IMR-90 (cell line): ENCODE measurements at places on chromosomes 1 and 21. TPM values are rescaled to one million over a fixed set of nuclear protein-coding genes. Genes with fewer than 3 reads are reported as not detected.

GRCh38 chr1:54945393-54945936 is 35.0 kb upstream of the TMEM61 start:
- DNase-seq, result no peak
- no peak overlapping the region for H3K4me3 ChIP-seq
- H3K27ac ChIP-seq, result no peak overlapping the region
- H3K27me3 ChIP-seq, result no peaks in the 10 kb centered on the region; the same call in 1 of the 2 replicates
- no peaks in the 10 kb centered on the region for H3K36me3 ChIP-seq

GRCh38 chr1:20143734-20144565 is 4.8 kb downstream of the PLA2G2F start:
- H3K27me3 ChIP-seq, result peaks cover 36% of the 10 kb centered on the region
- H3K4me1 ChIP-seq, result no peaks in the 10 kb centered on the region
- DNase-seq, result no peak
- H3K27ac ChIP-seq, result no peak overlapping the region

DNA sequence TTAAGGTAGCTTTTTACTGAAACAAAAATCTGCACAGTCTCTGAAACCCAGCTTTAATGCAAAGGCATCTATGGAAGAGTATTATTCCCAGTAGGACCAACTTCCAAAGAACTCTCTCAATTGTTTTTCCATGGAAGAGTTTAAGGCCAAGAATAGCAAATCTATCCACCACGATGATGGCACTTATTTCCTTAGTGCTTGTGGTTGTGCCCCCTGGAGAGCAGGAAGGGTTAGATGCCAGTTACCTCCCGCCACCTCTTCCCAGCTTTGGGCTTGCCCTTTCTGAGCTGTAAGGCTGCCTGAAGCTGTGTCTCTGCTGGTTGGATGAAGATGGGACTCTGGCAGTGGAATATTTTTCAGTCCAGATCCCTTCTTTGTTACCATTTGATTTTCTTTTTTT is 4.8 kb upstream of the ATP1A1 start:
- H3K27me3 ChIP-seq, result peaks cover 25% of the 10 kb centered on the region
- no peak for DNase-seq
- H3K4me3 ChIP-seq, result no peak overlapping the region

- DNase-seq, result no peak
- no peak overlapping the region for H3K27ac ChIP-seq
- no peaks in the 10 kb centered on the region for H3K27me3 ChIP-seq
- no peak overlapping the region for H3K4me3 ChIP-seq
- no peaks in the 10 kb centered on the region for H3K36me3 ChIP-seq
- peaks cover 5% of the 10 kb centered on the region for H3K4me1 ChIP-seq
Measured at GRCh38 chr1:59113876-59114457, 182.9 kb upstream of the FGGY start.

- H3K27me3 ChIP-seq, result no peaks in the 10 kb centered on the region
- DNase-seq, result peak; percentile 32
- peaks cover 8% of the 10 kb centered on the region for H3K4me1 ChIP-seq
Measured at GRCh38 chr1:8706995-8707396, 110.4 kb downstream of the RERE start.

GRCh38 chr1:11080931-11081330 is 18.7 kb downstream of the EXOSC10 start:
- H3K36me3 ChIP-seq, result peaks cover 49% of the 10 kb centered on the region
- no peaks in the 10 kb centered on the region for H3K27me3 ChIP-seq
- no peak overlapping the region for H3K4me3 ChIP-seq
- no peak for DNase-seq

GRCh38 chr1:9874959-9875635 is 35.0 kb downstream of the CTNNBIP1 start:
- no peak overlapping the region for H3K27ac ChIP-seq
- H3K36me3 ChIP-seq, result peaks cover 6% of the 10 kb centered on the region; the same call in 1 of the 2 replicates
- H3K4me1 ChIP-seq, result peaks cover 5% of the 10 kb centered on the region
- no peak overlapping the region for H3K4me3 ChIP-seq
- H3K27me3 ChIP-seq, result no peaks in the 10 kb centered on the region
- peak; percentile 67 for DNase-seq

DNA sequence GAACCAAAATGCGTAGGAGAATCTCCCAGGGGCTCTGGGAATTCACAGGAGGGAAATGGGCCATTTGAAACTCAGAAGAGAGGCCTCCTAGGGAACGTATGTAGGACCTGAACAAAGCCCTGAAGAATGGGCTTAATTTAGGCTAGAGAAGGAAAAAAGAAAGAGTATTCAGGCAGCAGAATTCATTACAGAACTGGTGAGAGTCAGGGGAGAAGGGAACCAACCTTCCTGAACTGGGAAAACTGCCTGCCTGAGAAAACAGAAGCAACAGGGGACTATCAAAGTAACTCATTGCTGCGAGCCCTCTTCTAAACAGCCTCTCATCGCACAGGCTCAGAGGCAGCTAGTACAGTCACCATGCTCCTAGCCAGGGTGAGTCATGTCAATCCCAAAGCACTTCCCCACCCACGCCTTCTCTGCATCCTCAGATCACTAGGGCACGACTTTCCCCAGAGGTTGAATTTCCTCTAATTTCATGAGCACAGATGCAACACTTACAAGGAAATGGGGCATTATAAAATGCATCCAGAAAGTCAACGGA is 98.1 kb downstream of the ADSS2 start:
- H3K4me3 ChIP-seq, result no peak overlapping the region
- H3K27me3 ChIP-seq, result no peaks in the 10 kb centered on the region
- H3K36me3 ChIP-seq, result no peaks in the 10 kb centered on the region
- H3K4me1 ChIP-seq, result peaks cover 18% of the 10 kb centered on the region
- peak overlapping the region; percentile 70 for H3K27ac ChIP-seq

GRCh38 chr1:21114431-21114830 is 62.3 kb downstream of the EIF4G3 start:
- no peak overlapping the region for H3K4me3 ChIP-seq
- no peaks in the 10 kb centered on the region; the same call in none of the 2 replicates for H3K36me3 ChIP-seq
- H3K27me3 ChIP-seq, result no peaks in the 10 kb centered on the region
- no peaks in the 10 kb centered on the region for H3K4me1 ChIP-seq
- no peak for DNase-seq
- H3K27ac ChIP-seq, result no peak overlapping the region

DNA sequence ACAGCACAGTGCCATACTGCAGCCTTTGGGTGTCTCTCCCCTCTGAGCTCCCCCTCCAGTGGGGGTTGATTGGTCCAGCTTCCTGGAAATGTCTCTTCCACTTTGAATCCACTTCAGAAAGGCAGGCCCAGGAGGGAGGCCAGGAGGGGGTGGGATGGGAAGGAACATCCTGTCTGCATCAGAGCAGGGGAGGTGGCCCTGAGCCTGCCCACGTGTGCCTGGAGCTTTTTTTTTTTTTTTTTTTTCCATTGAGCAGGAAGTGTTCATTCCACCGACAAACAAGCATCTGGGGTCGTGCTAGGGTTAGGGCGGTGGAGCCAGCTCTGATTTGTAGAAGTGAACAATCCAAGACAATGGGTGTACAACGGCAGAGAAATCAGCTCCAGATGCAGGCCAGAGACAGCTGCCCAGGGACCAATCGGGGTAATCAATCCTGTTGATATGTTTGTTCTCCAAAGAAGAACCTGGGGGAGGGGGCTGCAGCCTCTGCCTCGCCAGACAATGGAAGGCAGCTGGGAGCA is 93.3 kb downstream of the SSBP3 start:
- no peak overlapping the region for H3K4me3 ChIP-seq
- H3K27me3 ChIP-seq, result no peaks in the 10 kb centered on the region

DNA sequence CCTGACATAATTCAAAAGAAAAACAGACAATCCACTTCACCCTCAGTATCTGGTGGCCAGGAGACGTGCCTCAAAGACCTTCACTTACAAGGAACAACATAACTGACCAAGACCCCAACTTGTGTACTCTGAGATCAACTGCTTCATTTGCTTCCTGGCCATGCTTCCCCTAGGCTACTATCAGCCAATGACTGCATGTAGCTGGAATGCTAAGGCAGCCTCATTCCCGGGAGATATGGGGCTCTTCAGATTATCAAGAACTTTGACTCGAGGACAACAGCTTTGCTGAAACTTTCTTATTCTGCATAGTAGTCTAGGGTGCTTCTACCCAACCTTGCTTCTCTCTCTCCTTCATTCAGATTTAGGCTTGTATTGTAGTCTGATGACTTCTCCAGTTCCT is 11.7 kb upstream of the UCK2 start:
- no peak overlapping the region for H3K4me3 ChIP-seq
- no peaks in the 10 kb centered on the region; the same call in 1 of the 2 replicates for H3K4me1 ChIP-seq
- H3K27ac ChIP-seq, result no peak overlapping the region
- H3K36me3 ChIP-seq, result no peaks in the 10 kb centered on the region

- H3K27me3 ChIP-seq, result no peaks in the 10 kb centered on the region
- DNase-seq, result no peak
- H3K36me3 ChIP-seq, result no peaks in the 10 kb centered on the region
- H3K4me3 ChIP-seq, result no peak overlapping the region
Measured at GRCh38 chr1:41610361-41610760, 125.9 kb upstream of the EDN2 start.

DNA sequence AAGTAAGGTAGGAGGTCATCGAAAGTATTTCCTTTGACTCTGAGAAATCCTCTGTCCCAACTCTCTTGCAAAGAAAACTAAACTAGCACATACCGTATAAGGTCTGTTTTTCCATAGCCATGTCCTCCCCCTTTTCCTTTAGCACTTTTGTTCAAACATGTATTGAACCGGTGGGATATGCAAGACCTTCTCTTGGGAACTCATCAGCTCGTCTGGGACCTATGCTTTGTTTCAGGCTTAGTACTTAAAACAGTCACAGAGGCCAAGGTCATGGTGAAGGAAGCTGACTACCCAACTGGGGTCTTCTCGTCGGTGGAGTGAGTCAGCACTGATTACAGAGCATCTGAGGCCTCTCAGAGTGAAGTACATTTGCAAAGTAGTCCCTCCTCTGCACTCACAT is 185.0 kb downstream of the ZBTB18 start:
- H3K27me3 ChIP-seq, result no peaks in the 10 kb centered on the region; the same call in 1 of the 2 replicates
- H3K36me3 ChIP-seq, result no peaks in the 10 kb centered on the region
- no peak overlapping the region for H3K27ac ChIP-seq
- DNase-seq, result peak; percentile 55
- H3K4me3 ChIP-seq, result no peak overlapping the region

DNA sequence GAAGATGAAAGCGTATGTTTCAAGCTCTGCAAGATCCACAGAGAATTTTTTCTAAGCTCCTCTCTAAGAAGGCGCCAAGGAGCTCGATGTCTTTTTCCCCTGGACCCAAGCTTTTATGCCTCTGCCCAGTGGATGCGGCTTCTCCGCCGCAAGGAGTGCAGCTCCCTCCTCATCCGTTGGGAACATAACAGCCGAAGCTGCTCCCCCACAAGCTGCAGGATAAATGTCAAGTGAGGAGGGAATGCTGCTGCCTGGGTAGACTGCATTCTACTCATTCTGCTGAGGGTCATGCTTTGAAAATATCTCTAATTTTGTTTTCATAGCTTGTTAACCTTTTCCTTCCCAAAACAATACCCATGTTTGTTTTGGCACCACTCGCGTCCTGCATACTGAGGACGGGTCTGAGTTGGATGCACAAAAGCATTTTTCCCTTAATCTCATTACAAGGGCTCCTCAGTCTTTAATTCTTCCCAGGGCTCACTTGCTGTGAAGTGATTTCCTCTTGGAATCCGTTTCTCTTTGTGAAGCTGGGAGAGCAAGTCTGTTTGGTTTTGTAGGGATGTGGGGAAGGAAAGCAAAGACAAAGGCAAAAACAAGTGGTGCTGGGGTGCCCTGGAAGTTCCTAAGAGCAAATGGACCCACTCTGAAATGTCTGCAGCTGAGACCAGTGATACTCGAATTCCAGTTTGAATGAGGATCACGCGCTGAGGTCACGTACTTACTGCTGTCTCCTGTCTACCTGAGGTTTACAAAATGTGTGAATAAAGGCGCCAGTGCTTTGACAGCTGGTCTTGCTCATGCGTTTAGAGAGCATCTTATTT is 134.0 kb upstream of the IRF2BP2 start:
- no peak overlapping the region for H3K4me3 ChIP-seq
- no peaks in the 10 kb centered on the region for H3K36me3 ChIP-seq
- peaks cover 15% of the 10 kb centered on the region for H3K4me1 ChIP-seq
- peak overlapping the region; percentile 49; the same call in 1 of the 2 replicates for H3K27ac ChIP-seq
- DNase-seq, result peak; percentile 24

DNA sequence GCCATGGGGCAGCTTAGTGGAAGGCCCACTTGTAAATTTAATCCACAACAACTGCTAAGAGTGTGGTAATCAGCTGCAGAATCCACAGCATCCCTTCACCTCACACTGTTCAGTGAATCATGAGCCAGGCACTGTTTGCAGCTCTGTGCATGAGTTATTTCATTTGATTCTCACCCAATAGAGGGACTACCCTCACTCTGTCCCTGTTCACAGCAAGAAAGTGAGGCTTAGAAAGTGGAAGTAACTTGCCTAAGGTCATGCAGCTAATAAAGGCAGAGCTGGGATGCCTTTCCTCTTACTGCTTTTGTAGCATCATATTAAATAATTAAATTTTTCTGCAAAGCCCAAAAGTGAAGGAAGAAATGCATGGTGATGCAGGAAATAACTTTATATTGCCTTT is 346.5 kb upstream of the PLD5 start:
- no peak overlapping the region for H3K4me3 ChIP-seq
- H3K36me3 ChIP-seq, result no peaks in the 10 kb centered on the region
- H3K4me1 ChIP-seq, result no peaks in the 10 kb centered on the region
- H3K27ac ChIP-seq, result no peak overlapping the region
- DNase-seq, result no peak
- H3K27me3 ChIP-seq, result no peaks in the 10 kb centered on the region

GRCh38 chr1:172145231-172145651 is 275.2 kb upstream of the C1orf105 start:
- H3K27ac ChIP-seq, result peak overlapping the region; percentile 86
- peak overlapping the region; percentile 65 for H3K4me3 ChIP-seq
- no peaks in the 10 kb centered on the region for H3K27me3 ChIP-seq
- peak; percentile 70 for DNase-seq
- H3K36me3 ChIP-seq, result peaks cover 2% of the 10 kb centered on the region; the same call in 1 of the 2 replicates

DNA sequence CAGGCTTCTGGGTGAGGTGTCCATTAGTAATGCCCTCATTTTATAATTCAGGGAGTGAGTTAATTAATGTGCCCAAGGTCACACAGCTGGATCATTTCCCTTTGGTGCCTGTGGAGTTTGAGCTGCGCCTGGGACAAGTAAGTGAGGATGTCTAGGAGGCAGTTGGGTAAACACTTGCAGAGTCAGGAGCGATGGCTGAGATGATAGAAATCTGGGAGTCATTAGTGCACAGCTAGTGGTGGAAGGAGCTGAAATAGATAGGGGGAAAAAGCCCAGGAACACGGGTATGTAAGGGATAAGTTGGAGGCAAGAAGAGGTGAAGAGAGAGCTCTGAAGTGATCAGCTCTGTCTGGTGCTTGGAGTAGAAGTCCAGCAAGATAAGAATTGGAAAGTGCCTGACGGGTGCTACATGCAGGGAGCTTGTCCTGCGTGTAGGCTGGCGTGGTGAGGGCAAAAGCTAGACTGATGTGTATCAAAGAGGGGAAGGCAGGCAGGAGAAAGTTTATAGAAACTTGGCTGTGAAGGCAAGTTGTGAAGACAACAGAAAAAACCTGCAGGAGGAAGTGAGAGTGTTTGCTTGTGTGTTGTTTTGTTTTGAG is 1.7 kb upstream of the SCAF4 start:
- H3K27ac ChIP-seq, result no peak overlapping the region
- H3K27me3 ChIP-seq, result no peaks in the 10 kb centered on the region
- H3K4me3 ChIP-seq, result no peak overlapping the region
- peaks cover 22% of the 10 kb centered on the region for H3K4me1 ChIP-seq

The SELP gene
- total RNA-seq, result not detected in 2 replicates

The FMO4 gene
- total RNA-seq, result 0.36 and 0.56 TPM in 2 replicates

The FMN2 gene
- total RNA-seq, result 35.8 and 50.0 TPM in 2 replicates

The TTC13 gene
- 8.9 and 9.1 TPM in 2 replicates for total RNA-seq

The TRIM46 gene
- 2.3 and 2.5 TPM in 2 replicates for total RNA-seq

The CRP gene
- total RNA-seq, result not detected in 2 replicates

The REN gene
- total RNA-seq, result 0.28 and 0.54 TPM in 2 replicates

The PPIAL4G gene
- total RNA-seq, result not detected in 2 replicates

The SH2D5 gene
- total RNA-seq, result 6.7 and 7.2 TPM in 2 replicates

The PPFIA4 gene
- 3.6 and 5.4 TPM in 2 replicates for total RNA-seq
